ENCODE measurements at places on chromosomes 2 and 18. TPM values are rescaled to one million over a fixed set of nuclear protein-coding genes. Genes with fewer than 3 reads are reported as not detected.

The GGCX gene
- total RNA-seq, result 26.2 TPM

- H3K4me1 ChIP-seq, result no peaks in the 10 kb centered on the region
- no peak for DNase-seq
- no peaks in the 10 kb centered on the region for H3K27me3 ChIP-seq
These were observed 181.8 kb downstream of the SNTG2 start for GRCh38 chr2:1132328-1132969.

- no peaks in the 10 kb centered on the region for H3K27me3 ChIP-seq
- DNase-seq, result no peak
- no peaks in the 10 kb centered on the region for H3K4me1 ChIP-seq
- H3K27ac ChIP-seq, result no peak overlapping the region
These were observed 183.0 kb upstream of the REV1 start for GRCh38 chr2:99672766-99673350.

DNA sequence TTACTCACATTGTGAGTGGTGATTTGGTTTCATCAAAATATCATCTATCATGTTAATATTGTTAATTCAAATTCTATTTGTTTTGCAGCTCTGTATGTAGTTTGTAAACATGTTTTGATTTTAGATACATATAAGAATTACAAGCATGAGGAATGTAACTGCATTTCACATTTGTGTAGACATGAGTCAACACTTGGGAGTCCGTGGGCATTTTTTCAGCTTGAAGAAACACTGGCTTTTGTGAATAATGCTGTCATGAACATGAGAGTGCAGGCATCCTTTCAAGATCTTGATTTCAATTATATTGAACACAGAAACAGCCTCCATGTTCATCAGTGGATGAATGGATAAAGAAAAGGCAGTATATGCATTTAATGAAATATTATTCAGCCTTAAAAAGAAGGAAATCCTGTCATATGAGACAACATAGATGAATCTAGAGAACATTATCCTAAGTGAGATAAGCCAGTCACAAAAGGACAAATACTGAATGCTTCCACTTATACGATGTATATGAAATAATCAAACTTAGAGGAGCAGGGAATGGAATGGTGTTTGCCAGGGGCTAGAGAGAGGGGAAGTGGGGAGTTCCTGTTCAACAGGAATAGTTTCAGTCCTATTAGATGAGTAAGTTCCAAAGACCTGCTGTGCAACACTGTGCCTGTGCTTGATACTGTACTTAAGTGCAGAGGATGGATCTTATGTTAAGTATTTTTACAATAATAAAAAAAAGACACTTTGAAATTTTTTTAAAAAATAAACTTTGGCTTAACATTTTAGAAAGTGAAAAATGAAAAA is 194.9 kb downstream of the LRATD1 start:
- H3K27me3 ChIP-seq, result no peaks in the 10 kb centered on the region
- H3K4me3 ChIP-seq, result no peak overlapping the region
- H3K27ac ChIP-seq, result no peak overlapping the region
- H3K36me3 ChIP-seq, result no peaks in the 10 kb centered on the region
- DNase-seq, result no peak
- H3K4me1 ChIP-seq, result no peaks in the 10 kb centered on the region

GRCh38 chr2:42163444-42164045 is 5.6 kb upstream of the EML4 start:
- H3K27me3 ChIP-seq, result peaks cover 2% of the 10 kb centered on the region
- no peaks in the 10 kb centered on the region for H3K4me1 ChIP-seq
- no peak overlapping the region for H3K4me3 ChIP-seq
- H3K36me3 ChIP-seq, result no peaks in the 10 kb centered on the region

GRCh38 chr2:172162739-172163336 is 60.1 kb upstream of the DLX2 start:
- H3K4me3 ChIP-seq, result no peak overlapping the region
- no peak overlapping the region for H3K27ac ChIP-seq
- DNase-seq, result no peak
- H3K4me1 ChIP-seq, result no peaks in the 10 kb centered on the region
- H3K27me3 ChIP-seq, result no peaks in the 10 kb centered on the region
- no peaks in the 10 kb centered on the region for H3K36me3 ChIP-seq

- H3K4me3 ChIP-seq, result no peak overlapping the region
- no peaks in the 10 kb centered on the region for H3K36me3 ChIP-seq
These were observed 423.8 kb upstream of the MEX3C start for GRCh38 chr18:51621113-51621863.

- H3K36me3 ChIP-seq, result no peaks in the 10 kb centered on the region
- DNase-seq, result no peak
- H3K4me1 ChIP-seq, result peaks cover 5% of the 10 kb centered on the region
- no peak overlapping the region for H3K27ac ChIP-seq
- H3K4me3 ChIP-seq, result no peak overlapping the region
- no peaks in the 10 kb centered on the region for H3K27me3 ChIP-seq
These were observed 5.6 kb upstream of the DNMT3A start for GRCh38 chr2:25347205-25347815.
